Hepatocyte (in vitro differentiated cells): ENCODE measurements at places on chromosomes 12 and 14. TPM values are rescaled to one million over a fixed set of nuclear protein-coding genes. Genes with fewer than 3 reads are reported as not detected.

The EGLN3 gene
- polyA plus RNA-seq, result 14.9 and 17.2 TPM in 2 replicates

The CLEC2D gene
- 3.7 and 3.9 TPM in 2 replicates for polyA plus RNA-seq

GRCh38 chr14:102893452-102893851, 29.0 kb upstream of the AMN start:
- DNase-seq, result peak; percentile 55

- no peak for DNase-seq
Observed at GRCh38 chr12:131773582-131774221, 54.5 kb upstream of the MMP17 start.

GRCh38 chr14:63956326-63956725, 103.5 kb downstream of the SYNE2 start:
- DNase-seq, result no peak

DNA sequence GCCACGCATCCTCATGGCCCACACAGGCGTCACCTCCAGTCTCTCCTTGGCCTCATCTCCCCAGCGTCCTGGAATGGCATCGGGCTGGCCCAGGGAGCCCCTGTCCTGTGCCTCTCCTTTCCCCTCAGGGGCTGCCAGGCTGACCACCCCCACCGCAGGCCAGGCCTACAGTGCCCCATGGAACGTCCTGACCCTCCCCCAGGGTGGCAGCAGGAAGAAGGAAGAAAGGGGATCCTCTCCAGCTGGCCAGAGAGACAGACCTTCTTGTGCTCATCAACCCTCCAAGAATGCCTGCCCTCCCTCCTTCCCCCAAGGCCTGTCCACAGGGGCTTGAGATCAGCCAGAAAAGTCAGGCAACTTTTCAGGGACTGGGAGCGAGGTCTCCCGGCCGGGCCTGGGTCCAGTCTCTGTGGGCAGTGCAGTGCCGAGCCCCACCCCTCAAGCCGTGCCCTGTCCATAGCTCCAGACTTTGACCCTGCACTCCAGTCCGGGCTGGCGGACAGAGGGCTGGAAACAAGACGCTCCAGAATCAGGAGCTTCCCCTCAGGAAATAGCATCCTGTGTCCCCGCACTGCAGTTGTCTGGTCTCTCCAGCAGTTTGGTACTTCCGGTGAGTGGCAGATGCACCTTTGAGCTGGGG, at the start of gene DAO:
Gene DAO, plus strand, starts transcription at position 478 of the 640 bp plus-strand sequence. CDS start 4,915 bp downstream, outside the sequence.
- DNase-seq, result no peak

GRCh38 chr12:91367234-91367849, 184.7 kb upstream of the DCN start:
- DNase-seq, result no peak

- DNase-seq, result no peak
Observed at GRCh38 chr14:77708749-77709148, 846 bp downstream of the SLIRP start.

DNA sequence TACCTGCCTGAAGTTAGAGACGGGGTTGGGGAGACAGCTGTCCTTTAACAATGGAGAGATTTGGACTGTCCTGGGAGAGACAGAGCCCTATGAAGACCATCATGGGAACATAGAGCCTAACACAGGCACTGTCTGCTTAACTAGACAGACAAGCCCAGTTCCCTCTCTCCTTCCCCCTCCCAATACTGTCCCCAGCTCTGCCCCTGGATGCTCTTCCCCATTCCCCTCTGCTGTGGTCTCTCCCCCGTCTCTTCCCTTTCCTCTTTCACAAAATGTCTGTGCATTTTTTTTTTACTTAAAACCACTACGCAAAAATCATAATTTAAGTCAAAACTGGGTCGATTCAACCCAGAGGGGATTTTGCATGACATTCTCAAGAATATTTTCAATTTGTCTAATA, 232.9 kb downstream of the CHST11 start:
- no peak for DNase-seq

- peak; percentile 18 for DNase-seq
Observed at GRCh38 chr12:68331500-68331868, 678 bp downstream of the MDM1 start.

DNA sequence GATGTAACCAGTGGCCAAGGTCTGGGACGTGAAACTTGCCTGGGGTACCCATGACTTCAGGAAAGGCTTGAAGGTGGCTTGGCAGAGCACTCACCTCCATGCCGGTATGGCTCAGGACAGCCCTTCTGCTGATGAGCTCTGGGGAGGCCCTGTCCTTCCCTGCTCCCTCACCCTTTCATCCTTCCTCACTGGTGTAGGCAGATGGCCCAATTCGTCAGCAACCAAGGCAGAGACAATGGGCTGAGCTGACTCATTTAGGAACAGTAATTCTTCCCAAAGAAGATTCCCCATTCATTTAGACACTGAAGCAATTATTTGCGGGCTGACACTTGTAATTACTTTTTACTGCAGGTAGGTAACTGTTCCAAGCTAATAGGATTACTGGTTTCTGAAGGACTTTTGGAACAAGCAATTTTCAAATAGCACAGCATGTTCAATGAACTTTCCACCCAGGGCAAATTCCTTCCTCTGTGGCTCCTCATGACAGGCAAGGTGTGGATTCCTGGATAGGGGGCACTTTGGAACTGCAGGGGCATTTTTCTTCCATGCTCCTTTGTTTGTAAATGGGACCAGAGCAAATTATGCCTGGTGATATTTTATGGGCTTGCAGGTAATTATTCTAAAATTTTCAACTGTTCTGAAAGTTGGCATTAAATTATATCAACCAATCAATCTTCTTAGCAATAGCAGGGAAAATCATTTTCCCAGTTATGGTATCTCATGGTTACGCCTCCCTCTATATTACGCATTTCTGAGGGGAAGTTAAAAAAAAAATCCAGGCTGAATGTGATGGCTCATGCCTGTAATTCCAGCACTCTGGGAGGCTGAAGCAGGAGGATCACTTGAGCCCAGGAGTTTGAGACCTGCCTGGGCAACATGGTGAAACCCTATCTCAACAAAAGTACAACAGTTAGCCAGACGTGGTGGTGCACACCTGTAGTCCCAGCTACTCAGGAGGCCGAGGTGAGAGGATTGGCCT, 24.1 kb upstream of the NRDE2 start:
- peak; percentile 28 for DNase-seq

The KRT84 gene
- not detected in 2 replicates for polyA plus RNA-seq

GRCh38 chr14:34403646-34404045, 58.4 kb downstream of the SPTSSA start:
- DNase-seq, result no peak

GRCh38 chr14:31283578-31284252, 76.1 kb upstream of the HECTD1 start:
- DNase-seq, result no peak

GRCh38 chr14:74846168-74846567, 29.8 kb downstream of the PROX2 start:
- peak; percentile 15 for DNase-seq

The VRTN gene
- polyA plus RNA-seq, result 0.35 TPM in 1 of 2 replicates, not detected in the other

The RAB15 gene
- 38.7 and 40.6 TPM in 2 replicates for polyA plus RNA-seq

The C12orf50 gene
- polyA plus RNA-seq, result not detected in 2 replicates

The BEST3 gene
- 0.34 TPM in 1 of 2 replicates, not detected in the other for polyA plus RNA-seq

- DNase-seq, result no peak
Observed at GRCh38 chr12:53997204-53998109, 2.5 kb upstream of the HOXC9 start.
